MG63 (cell line): ENCODE measurements at places on chromosomes 6 and 20. TPM values are rescaled to one million over a fixed set of nuclear protein-coding genes. Genes with fewer than 3 reads are reported as not detected.

DNA sequence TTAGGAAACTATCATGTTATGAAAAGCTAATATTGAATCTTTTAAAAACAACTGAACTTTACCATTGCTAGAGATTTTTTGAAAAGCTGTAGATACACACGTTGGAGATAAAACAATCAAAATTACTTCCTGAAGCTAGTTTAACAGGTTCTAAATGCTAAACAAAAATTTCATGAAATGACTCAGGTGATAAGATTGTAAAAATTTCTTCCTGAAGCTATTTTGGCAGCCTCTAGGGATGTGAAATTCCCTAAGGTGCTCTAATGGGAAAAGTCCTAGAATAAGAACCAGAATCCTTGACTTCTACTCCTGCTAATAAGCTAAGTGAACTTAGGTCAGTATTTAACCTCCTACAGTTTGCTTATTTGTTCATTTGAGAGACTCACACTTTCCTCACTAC lies 8.5 kb downstream of the GCM2 start:
- no peak for DNase-seq

DNA sequence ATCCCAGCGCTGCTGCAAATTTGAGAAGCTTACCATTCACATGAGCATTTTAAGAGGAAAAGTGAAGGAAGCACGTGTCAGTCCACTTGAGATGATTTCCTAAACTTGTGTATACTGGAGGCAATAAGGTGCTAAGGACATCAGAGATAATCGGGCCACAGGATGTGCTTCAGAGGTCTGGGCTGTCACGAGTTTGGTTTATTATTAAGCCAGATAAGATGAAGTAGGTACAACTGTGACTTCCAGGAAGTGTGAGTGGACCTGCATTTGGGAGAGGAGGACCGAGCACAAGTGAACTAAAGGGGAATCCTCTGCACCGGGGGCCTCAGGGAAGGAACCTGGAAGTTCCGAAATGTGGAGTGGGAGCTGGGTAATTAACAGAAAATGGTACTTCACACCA lies 1.4 kb downstream of the SAMD5 start:
- no peak for DNase-seq

- DNase-seq = no peak
Measured at GRCh38 chr20:38498909-38499308, 26.3 kb downstream of the RALGAPB start.

GRCh38 chr20:57682184-57683101 lies 27.4 kb downstream of the PMEPA1 start:
- no peak for DNase-seq

Gene CCM2L
- total RNA-seq = not detected in 2 replicates

Gene MDFI
- total RNA-seq = not detected in 2 replicates

Gene ENPP1
- total RNA-seq = 0.91 and 3.1 TPM in 2 replicates

Gene EBF4
- not detected in 2 replicates for total RNA-seq
